Activated CD4-positive, alpha-beta T cell treated with anti-CD3 and anti-CD28 coated beads, Interleukin-2, amount 50 U/mL, for 16 hours (primary cell): ENCODE measurements at places on chromosomes 6 and 20.

GRCh38 chr20:62286493-62287064 lies 16.2 kb upstream of the ADRM1 start:
- no peak for DNase-seq

DNA sequence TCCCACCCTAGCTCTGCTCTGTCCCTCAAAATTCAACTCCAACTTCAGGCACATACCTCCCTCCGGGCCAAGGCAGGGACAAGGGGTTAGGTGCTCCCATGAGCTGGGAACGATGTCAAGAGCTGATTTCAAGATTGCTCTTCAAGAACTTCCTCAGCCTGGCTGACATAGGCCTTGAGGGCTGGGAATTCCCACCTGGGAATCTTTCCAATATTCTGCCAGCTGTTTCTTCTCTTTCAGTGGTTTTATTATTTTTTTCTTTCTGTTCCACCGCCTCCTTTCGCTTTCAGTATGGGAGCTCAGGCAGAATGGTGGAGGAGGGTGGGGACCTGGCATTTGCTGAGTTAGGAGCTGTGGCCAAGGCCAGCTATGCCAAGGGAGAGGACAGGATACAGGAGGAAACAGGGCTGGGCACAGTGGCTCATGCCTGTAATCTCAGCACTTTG lies 33.7 kb downstream of the SRSF3 start:
- no peak for DNase-seq

- no peak for DNase-seq
Observed at GRCh38 chr6:139977887-139978332, 603.5 kb upstream of the CITED2 start.

GRCh38 chr20:51276296-51276695 lies 253.4 kb upstream of the KCNG1 start:
- DNase-seq: no peak

- no peak for DNase-seq
Observed at GRCh38 chr6:114032721-114033120, 61.8 kb upstream of the HDAC2 start.

DNA sequence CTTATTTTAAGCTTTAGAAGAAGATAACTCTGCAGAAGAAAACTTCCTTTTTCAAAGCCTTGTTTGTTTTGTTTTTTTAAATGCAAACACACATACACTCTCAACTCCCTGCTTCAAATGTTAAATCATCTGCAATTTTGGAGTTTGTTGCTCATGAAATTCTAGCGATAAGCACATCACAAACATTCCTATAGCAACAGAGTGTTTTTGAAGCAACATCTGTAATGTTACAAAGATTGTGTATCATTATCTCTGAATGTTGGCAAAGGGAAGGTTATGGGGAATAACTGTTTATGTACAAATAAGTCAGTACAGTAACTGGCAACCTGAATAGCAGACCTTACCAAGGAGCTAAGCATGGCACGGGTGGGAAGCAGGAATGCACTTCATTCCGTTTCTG lies 84.8 kb upstream of the MRPS10 start:
- DNase-seq: no peak
